ENCODE measurements at places on chromosomes 16 and 17.
A peak's percentile ranks its signal among the peaks of the same experiment; 100 is the strongest.

DNA sequence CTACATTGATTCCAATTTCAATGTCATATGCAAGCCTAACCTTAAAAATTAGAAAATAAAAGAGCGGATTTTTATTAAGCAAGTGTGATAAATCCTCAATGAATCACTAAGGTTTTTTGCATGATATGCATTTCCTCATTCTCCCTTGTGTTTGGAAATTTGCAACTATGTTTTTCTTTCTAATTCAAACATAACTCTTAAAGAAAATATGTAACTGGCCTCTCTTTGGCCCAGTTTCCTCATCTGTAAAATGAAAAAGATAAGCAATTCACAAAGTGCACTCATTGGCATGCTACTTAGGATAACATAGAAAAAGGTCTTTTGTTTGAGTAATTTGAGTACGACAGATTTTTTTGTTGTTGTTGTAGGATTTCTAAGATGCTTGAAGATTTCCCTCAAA is 295.5 kb downstream of the CDH11 start:
- peaks cover 5% of the 10 kb centered on the region for H3K27me3 ChIP-seq
- H3K27ac ChIP-seq = no peak overlapping the region
- peaks cover 4% of the 10 kb centered on the region for H3K36me3 ChIP-seq

DNA sequence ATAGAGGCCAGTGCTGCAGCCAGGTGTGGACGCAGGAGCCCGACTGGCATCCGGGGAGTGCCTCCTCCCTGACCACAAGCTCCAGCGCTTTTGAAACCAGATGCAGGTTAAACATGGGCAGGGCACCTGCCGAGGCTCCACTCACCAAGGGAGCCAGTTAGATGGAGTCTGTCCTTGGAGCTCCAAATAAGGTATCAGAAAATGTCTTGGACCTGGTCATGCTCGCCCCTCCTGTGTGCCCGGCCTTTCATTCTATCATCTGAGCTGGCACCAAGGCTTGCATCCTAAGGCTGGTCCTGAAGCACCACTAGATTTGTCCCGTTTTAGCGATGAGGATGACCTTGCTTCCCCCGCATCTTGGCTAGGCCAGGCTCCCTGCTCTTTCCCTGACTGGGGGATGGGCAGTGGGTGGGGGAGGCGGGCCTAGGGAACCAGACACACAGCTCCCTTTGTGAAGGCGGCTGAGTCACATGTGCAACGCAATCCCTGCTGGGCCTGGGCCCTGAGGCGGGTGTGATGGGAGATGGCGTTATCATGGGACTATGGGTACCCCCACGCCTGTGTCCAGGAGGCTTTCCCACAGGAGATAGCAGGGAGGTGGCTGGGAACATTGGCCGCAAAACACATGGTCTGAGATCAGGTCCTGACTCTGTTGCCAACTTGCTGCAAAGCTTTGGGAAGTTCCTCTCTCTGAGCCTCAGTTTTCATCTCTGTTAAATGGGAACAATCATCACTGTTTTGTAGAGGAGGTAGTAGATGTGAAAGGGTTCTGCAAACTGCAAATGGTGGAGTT is 5.0 kb upstream of the ADGRG1 start:
- H3K27me3 ChIP-seq = peaks cover 12% of the 10 kb centered on the region
- H3K4me3 ChIP-seq = no peak overlapping the region
- no peak for DNase-seq
- H3K36me3 ChIP-seq = no peaks in the 10 kb centered on the region
- no peak overlapping the region for H3K27ac ChIP-seq
- H3K4me1 ChIP-seq = peaks cover 43% of the 10 kb centered on the region

DNA sequence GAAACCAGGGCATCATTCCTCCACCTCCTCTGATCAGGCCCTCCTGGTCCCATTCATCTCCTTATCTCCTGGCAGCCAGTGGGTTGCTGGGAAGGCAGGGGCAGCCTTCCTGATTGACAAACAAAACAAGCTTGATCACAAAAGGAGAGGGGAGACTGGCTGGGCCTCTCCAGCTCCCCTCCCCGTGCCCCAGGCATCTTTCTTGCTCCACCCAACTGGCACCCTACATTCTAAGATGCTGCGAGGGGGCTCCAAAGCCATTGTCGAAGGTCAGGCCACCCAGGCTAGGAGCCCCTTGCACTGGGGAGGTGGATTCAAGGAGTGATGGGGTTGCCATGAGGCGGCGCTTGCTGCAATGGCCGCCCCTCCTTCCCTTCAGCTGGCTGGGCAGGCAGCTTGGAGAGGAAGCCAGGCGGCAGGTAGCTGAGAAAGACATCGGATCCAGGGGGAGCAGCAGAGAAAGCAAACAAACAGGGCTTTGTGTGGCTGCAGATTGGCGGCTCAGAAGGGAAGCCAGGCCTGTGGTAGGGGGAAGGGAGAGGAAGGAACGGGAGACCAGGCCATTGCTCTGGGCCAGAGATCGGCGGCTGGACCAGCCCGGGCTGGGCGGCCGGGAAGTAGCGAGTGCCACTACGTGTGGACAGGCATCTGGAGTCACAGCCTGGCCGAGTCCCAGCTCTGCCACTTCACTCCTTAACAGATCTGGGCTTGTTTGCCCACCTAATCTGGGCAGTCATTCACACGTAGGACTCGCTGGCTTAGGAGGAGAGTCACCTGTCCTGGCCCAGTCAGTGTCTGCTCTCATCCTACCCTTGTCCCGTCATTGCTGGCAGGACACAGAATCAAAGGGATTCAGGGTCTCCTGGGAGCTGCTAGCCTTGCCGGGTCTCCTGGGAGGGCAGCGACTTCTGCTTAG is 12.3 kb downstream of the RAI1 start:
- H3K27ac ChIP-seq = peak overlapping the region; percentile 85
- H3K27me3 ChIP-seq = peaks cover 21% of the 10 kb centered on the region
- peaks cover 51% of the 10 kb centered on the region for H3K4me1 ChIP-seq
- H3K36me3 ChIP-seq = no peaks in the 10 kb centered on the region

DNA sequence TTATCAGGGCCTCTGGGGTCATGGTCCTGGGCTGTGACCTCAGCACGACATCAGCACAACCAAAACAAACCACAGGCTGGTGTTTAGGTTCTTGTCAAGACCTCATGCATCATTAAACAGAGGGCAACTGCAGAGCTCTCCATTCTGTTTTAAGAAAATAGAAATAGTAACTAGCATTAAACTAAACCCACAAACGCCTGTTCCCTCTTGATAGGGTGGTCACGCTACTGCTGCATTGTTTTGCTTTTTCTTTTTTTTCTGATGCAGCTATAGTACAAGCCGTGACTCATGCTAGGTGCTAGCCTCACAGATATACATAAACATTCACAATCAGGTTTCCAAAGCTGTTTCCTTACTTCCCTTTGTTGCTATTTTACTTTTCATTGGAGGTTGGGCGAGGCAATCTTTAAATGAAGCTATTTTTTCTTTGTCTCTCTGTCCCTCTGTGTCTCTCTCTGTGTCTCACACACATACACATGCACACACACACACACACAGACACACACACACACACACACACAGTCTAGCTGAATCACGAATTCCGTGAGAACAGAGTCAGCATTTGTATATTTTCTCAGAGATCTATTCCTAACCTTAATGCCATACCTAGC is 310.3 kb downstream of the CDH13 start:
- no peaks in the 10 kb centered on the region for H3K4me1 ChIP-seq
- H3K36me3 ChIP-seq = peaks cover 29% of the 10 kb centered on the region
- DNase-seq = no peak
- peaks cover 10% of the 10 kb centered on the region for H3K27me3 ChIP-seq

GRCh38 chr17:53633856-53634255 is 188.9 kb upstream of the KIF2B start:
- H3K36me3 ChIP-seq = no peaks in the 10 kb centered on the region
- H3K4me3 ChIP-seq = no peak overlapping the region

DNA sequence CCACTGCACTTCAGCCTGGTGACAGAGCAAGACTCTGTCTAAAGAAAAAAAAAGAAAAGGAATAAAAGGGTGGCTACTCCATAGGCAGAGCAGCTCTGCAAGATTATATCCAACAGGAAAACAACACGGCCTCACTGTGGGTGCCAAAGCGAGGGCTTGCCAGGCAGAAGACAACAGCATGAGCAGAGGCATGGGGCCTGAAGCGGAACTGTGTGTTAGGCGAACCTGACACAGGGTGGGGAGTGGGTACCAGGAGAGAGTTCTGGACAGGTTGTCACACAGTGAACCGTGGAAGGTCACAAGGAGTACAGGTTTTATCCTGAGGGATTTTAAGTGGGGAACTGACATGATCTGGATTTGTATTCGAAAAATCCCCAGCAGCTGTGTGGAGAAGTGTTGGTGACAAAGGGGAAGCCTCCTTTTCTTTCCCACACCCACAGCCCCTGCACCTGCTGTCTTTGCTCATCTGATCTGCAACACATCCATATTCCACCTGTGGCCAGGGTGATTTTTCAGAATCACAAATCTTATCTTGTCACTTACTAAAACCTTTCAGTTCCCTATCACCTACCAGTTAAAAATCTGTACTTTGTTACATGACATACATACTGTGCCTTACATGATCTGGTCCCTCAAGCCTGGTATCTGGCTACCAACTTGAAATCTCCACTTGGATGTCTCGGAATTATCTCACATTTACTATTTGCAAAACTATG is 23.2 kb upstream of the ARHGAP17 start:
- no peaks in the 10 kb centered on the region for H3K36me3 ChIP-seq
- H3K4me1 ChIP-seq = no peaks in the 10 kb centered on the region
- H3K4me3 ChIP-seq = no peak overlapping the region
- H3K27me3 ChIP-seq = no peaks in the 10 kb centered on the region

DNA sequence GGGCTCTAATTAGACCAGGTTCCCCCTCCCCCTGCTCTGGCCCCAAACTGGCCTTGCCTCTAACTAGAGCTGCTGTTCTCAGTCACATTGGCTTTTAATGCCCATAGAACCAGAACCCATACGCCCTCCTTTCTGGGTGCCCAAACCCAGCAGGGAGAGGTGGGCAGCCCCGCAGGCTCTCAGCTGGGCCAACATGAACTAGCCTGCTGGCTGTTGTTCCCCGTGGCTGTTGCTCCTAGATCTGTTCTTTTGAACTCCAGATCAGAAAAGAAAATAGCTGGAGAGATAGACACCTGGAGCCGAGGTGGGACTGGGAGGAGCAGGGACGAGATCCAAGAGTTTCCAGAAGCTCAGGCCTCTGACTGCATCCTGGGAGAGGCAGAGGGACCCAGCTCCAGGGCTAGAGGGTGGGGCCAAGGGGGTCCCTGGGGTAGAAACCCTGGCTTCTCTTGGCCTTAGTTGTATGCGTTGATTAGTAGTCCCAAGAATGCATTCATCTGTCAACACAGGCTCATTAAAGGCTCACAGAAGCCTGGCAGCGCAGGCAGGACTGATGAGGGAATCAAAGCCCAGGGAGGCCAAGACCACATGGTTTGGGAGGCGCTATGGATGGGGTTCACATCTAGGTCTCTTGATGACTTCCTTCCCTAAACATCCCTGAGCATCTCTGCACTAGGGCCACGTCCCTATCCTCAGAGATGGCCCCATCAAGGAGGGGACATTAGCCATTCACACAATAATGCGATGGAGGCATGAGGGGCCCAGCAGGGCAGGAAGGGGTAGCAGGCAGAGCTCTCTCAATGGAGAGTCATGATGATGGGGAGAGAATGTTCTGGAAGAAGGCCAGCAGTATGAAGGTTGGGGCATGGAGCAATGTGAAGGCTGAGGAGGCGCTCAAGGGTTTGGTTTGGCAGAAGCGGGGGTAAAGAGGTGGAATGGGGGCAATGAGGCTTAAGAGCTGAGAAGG is 1.3 kb upstream of the CPSF4L start:
- no peak for DNase-seq
- no peak overlapping the region for H3K4me3 ChIP-seq
- peaks cover 7% of the 10 kb centered on the region for H3K27me3 ChIP-seq
- no peaks in the 10 kb centered on the region for H3K36me3 ChIP-seq

GRCh38 chr16:54055864-54056263 is 230.7 kb downstream of the IRX3 start:
- no peak for DNase-seq
- H3K4me3 ChIP-seq = no peak overlapping the region
- H3K27me3 ChIP-seq = no peaks in the 10 kb centered on the region
- H3K36me3 ChIP-seq = no peaks in the 10 kb centered on the region
- H3K4me1 ChIP-seq = peaks cover 3% of the 10 kb centered on the region
- H3K27ac ChIP-seq = no peak overlapping the region

- peaks cover 3% of the 10 kb centered on the region for H3K27me3 ChIP-seq
- H3K36me3 ChIP-seq = no peaks in the 10 kb centered on the region
- DNase-seq = no peak
- H3K4me1 ChIP-seq = no peaks in the 10 kb centered on the region
- H3K27ac ChIP-seq = no peak overlapping the region
Observed at GRCh38 chr16:15773968-15774367, 82.9 kb downstream of the MYH11 start.

GRCh38 chr17:27370776-27371175 is 76.9 kb downstream of the WSB1 start:
- peaks cover 3% of the 10 kb centered on the region for H3K27me3 ChIP-seq
- no peaks in the 10 kb centered on the region for H3K4me1 ChIP-seq
- H3K4me3 ChIP-seq = no peak overlapping the region

- H3K27me3 ChIP-seq = peaks cover 3% of the 10 kb centered on the region
- DNase-seq = no peak
- no peaks in the 10 kb centered on the region for H3K36me3 ChIP-seq
- peaks cover 17% of the 10 kb centered on the region for H3K4me1 ChIP-seq
- H3K4me3 ChIP-seq = peak overlapping the region; percentile 34
Observed at GRCh38 chr16:66128371-66128770, 238.1 kb upstream of the CDH5 start.

DNA sequence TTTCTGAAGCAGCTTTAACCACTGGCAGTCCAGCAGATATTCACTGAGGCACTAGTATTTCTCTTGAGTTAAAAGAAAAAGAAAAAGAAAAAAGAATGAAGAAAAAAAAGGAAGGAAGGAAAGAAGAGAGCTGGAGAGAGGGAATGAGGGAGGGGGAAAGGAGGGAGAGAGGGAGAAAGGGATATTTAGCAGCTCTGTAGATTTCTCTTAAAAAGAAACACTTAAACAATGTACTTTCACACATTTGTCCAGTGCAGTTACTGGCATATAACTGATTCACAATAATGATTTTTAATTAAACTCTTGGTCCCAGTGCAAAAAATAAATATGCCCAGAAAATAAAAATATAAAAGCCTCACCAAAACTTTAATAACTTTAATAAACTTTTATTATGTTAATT is 386.4 kb downstream of the KCNJ2 start:
- H3K4me3 ChIP-seq = no peak overlapping the region
- H3K27ac ChIP-seq = no peak overlapping the region
- no peaks in the 10 kb centered on the region for H3K36me3 ChIP-seq
- H3K27me3 ChIP-seq = no peaks in the 10 kb centered on the region
- DNase-seq = no peak
- peaks cover 5% of the 10 kb centered on the region for H3K4me1 ChIP-seq

- H3K27ac ChIP-seq = peak within 1 kb of the TSS; percentile 68
- no peaks in the 10 kb centered on the region for H3K36me3 ChIP-seq
- H3K27me3 ChIP-seq = peaks cover 24% of the 10 kb centered on the region
- peak; percentile 70 for DNase-seq
- H3K4me1 ChIP-seq = peaks cover 17% of the 10 kb centered on the region
- H3K4me3 ChIP-seq = peak within 1 kb of the TSS; percentile 79
Observed at GRCh38 chr16:67430977-67431774, at the start of gene HSD11B2. TSS of gene HSD11B2 (plus strand) at chr16:67431121. CDS start at chr16:67431249, 128 bp downstream.

- H3K36me3 ChIP-seq = peaks cover 18% of the 10 kb centered on the region
- no peak overlapping the region for H3K4me3 ChIP-seq
Observed at GRCh38 chr16:86165479-86165878, 266.5 kb downstream of the IRF8 start.

GRCh38 chr16:75258807-75259141 is 7.3 kb upstream of the BCAR1 start:
- peak overlapping the region; percentile 96 for H3K27ac ChIP-seq
- no peak for DNase-seq
- H3K36me3 ChIP-seq = no peaks in the 10 kb centered on the region
- peaks cover 15% of the 10 kb centered on the region for H3K27me3 ChIP-seq
- peak overlapping the region; percentile 88 for H3K4me3 ChIP-seq
